ENCODE measurements at places on chromosomes 6 and 20.

GRCh38 chr6:8279041-8279805 lies 156.1 kb downstream of the SLC35B3 start:
- DNase-seq = no peak

DNA sequence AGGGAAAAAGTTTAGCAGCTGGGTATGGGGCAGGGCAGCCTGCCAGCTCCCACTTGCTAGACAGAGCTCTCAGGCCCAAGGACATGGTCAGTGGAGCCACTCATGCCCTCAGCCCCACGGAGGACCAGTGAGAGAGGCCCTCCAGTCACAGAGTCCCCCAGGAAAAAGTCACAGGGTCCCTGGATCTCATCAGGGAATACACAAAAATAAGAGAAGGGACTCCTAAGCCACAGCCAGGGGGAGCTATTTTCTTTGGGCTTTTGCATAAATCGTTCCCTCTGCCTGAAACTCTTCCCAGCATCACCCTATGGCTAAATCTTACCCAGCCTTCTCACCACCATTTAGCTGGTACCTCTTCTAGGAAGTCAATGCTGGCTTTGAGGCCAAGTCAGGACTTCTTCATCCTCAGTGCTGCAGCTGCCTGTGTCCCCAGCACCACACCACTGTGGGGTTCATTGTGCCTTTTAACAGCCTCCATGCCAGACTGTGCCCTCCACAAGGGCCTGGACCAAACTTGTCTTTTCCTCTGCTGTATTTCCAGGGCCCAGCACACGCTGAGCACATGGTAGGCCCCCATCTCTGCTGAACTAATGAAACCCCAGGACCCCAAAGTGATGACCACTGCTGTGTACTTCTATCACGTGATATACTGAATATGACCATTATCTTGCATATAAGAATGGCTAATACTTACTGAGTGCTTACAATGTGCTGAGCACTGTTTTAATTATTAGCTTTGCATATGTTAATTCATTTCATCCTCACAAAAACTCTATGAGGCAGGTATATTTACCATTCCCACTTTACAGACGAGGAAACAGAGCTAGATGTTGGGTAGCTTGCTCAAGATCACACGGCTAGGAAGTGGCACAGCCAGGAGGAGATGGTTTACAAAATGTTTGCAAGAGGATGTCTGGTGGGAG lies 2.0 kb downstream of the ZNF335 start:
- no peak for DNase-seq

DNA sequence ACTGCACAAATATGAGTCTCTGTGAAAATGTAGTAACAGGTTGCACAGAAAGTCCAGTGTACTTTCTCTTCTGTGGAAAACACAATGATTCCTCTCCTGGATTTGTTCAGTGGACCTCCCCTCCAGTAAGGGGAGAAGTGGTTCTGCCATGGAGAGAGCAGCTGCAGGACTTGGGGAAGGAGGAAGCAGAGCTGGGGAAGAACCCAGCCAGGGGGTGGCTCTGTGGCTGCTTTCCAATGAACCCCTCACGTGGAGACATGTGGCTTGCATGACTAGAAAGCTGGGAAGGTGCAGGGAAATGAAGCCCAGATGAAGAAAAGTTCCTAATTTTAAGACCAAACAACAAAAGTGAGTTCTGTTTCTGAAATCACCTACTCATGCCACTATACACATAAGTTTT lies 31.9 kb downstream of the HMGN3 start:
- DNase-seq = no peak

DNA sequence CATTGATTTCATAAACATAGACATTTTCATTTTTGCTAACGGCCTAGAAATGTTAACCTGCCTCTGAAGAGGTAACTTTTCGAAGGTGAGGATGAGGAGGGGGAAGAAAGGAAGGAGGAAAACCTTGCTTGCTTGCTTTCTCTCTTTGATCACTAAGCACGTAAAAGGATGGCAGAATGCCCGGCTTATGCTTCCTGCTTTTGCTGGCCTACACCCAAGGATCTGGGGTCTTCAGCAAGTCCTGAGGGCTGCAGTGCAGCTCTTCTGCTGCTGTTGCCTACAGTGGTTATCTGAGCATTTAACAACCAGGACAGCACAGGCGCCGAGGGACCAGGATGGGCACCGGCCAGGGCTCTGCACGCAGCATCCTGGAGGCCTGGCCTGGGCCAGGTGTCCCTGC lies 150.8 kb upstream of the TAB2 start:
- DNase-seq = no peak

- DNase-seq = no peak
These were observed 17.3 kb upstream of the IBTK start for GRCh38 chr6:82264824-82265223.

DNA sequence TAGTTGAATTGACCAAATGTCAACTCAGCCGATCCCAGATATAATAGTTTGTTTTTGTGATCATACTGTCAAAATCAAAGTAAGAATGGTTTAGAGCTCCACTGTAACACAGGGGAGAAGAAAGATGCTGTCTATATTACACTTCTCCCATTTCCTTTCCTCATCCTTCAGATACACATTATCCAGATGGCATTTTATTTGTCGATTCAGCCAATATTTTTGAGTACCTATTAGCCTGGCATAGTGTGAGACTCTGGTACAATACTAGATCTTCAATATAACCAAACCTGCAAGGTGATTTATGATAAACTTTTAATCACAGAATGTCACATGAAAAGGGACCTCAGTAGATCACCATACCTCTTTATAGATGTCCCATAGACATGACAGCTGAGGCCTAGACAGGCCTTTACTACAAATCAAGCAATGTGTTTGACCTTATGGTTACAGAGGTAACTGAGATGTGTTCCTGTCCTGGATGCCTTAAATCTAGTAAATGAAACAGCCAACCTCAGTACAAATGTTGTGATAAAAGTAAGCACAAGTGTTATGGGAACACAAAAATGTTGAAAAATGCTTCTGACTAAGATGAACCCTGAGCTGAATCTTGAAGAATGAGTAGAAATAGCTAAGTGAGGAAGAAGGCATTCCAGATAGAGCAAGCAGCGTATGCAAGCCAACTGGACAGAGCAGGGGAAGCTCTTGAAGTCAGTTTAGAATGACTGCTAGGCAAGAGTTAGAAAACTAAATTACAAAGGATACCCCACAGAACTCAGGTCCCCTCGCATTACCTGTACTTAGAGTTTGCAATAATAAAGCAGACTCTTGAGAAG lies 1.9 kb downstream of the FBXO9 start:
- no peak for DNase-seq

- no peak for DNase-seq
These were observed 44.8 kb downstream of the POPDC3 start for GRCh38 chr6:105135056-105135455.

GRCh38 chr20:59221049-59221706 lies 57.6 kb downstream of the ZNF831 start:
- DNase-seq = no peak

GRCh38 chr6:41073968-41074691 lies 1.4 kb downstream of the NFYA start:
- no peak for DNase-seq

GRCh38 chr6:14117158-14118090 lies at the start of gene CD83:
TSS of gene CD83 (plus strand) at chr6:14117772. CDS start at chr6:14117812, 40 bp downstream.
- no peak for DNase-seq

Measured in vagina (tissue), 2 donors.